Effector CD8-positive, alpha-beta T cell (primary cell): ENCODE measurements at places on chromosomes 6 and 20.
A peak's percentile ranks its signal among the peaks of the same experiment; 100 is the strongest.

DNA sequence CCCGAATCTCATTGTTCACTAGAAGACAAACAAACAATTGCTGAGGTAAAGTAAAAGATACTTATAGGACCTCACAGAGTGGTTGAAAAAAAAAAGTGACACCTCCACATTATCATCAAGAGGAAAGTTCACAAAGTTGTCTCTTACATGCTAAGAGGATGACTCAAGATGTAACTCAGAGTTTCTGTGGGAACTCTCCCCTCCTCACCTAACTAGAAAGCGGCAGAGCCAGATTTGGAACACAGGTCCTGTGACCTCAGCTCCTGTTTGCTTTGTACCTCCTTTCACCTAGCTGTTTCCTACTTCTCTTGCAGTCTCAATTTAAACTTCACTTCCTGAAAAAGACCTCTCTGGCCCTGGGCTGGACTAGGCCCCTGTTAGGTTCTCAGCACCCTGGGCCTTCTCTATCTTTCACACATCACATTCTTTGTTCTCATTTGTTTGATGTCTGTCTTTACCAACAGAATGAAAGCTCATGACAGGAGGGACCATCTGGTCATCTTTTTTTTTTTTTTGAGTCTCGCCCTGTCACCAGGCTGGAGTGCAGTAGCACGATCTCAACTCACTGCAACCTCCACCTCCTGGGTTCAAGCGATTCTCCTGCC lies 60.8 kb downstream of the CD24 start:
- no peak for DNase-seq

- no peak for DNase-seq
Observed at GRCh38 chr20:37885593-37886503, 17.1 kb upstream of the VSTM2L start.

GRCh38 chr6:2730353-2731107 lies 20.2 kb downstream of the MYLK4 start:
- DNase-seq: no peak

DNA sequence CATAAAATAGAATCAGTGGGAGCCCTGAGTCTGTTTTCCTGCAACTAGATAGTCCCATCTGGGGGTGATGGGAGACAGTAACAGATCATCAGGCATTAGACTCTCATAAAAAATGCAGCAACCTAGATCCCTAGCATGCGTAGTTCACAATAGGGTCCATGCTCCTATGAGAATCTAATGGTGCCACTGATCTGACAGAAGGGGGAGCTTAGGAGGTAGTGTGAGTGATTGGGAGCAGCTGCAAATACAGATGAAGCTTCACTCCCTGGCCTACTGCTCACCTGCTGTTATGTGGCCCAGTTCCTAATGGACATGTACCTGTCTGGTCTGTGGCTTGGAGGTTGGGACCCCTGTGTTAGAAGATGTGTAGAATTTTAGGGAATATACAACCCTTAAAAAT lies 904.5 kb upstream of the EPHA7 start:
- DNase-seq: no peak

- DNase-seq: no peak
Observed at GRCh38 chr20:35823937-35824336, 52.1 kb downstream of the PHF20 start.

- no peak for DNase-seq
Observed at GRCh38 chr6:124958149-124958548, 4.1 kb upstream of the RNF217 start.

DNA sequence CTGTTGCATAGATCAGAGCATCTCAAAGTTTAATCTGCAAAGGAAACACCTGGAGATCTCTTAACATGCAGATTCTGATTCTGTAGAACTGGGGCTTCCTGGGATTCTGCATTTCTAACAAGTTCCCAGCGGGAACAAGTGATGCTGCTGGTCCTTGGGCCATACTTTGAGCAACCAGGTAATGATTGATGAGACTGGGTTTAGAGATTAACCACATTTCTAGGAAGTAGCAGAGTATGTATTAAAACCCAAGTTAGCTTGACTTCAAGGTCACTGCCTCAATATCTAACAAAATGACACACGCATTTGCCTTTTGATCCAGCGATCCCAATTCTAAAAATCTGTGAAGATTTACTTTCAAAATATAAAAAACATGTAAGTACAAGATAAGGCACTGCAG lies 83.0 kb upstream of the DTNBP1 start:
- no peak for DNase-seq

GRCh38 chr6:83430611-83431544 lies at the start of gene ME1:
TSS of gene ME1 (minus strand) at chr6:83431051. CDS start at chr6:83430954, 97 bp downstream.
- no peak for DNase-seq

DNA sequence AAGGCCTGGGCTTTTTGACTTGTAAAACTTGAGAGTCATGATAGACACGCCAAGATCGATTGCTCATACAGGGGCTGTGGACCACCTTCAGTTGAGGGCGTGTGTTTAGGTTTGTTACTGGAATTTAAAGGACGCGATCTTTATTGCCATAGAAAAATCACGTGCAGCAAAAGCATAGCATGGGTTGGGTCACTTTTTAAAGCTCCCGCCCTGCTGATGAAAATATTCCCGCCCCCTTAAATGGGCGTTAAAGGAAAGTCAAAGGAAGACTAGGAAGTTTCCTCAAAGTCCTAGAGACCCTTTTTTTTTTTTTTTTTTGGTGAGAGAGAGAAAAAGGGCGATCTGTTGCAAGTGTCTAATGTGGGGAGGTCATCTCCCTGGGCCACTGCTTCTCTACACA lies 23.1 kb downstream of the TFAP2A start:
- no peak for DNase-seq

DNA sequence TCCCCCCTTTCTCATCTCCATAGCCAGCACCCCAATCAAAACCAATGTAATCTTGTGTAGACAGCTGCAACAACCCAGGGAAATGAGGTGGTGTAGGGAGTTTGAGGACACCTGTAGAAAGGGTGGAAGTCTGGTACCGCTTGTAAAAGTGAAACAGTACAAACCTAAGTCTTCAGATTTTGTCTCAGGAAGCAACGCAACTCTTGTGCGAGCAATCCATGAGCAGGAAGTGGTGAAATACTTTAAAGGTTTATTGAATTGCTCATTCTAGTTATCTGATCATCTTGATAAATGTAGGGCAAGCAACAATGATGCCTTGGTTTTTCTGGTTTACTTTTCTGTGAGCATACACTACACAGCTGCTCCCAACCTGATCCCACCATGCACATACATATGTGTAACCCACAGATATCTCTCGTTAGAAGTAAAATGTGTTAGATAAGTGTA lies 71.1 kb upstream of the THEMIS start:
- DNase-seq: peak; percentile 16

GRCh38 chr6:26576929-26577719 lies 19.6 kb upstream of the ABT1 start:
- DNase-seq: peak; percentile 25

DNA sequence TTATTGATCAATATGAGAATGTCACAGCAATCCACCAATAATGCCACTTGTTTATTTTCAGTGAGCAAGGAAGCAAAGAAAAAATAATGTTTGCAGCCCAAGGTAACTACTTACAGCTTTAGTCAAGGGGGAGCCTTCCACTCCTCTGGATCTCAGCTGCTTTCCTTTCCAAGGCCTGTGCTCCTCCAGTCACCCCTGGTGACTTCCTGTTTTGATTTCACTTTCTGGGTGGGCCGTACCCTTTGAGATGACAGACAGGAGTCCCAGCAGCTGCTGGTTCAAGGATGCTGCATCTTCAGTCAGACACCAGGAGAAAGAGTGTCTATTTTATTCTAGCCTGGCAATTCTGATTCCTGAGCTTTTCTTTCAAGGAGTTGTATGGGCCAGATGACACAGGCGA lies 5.6 kb upstream of the VNN2 start:
- DNase-seq: peak; percentile 18

DNA sequence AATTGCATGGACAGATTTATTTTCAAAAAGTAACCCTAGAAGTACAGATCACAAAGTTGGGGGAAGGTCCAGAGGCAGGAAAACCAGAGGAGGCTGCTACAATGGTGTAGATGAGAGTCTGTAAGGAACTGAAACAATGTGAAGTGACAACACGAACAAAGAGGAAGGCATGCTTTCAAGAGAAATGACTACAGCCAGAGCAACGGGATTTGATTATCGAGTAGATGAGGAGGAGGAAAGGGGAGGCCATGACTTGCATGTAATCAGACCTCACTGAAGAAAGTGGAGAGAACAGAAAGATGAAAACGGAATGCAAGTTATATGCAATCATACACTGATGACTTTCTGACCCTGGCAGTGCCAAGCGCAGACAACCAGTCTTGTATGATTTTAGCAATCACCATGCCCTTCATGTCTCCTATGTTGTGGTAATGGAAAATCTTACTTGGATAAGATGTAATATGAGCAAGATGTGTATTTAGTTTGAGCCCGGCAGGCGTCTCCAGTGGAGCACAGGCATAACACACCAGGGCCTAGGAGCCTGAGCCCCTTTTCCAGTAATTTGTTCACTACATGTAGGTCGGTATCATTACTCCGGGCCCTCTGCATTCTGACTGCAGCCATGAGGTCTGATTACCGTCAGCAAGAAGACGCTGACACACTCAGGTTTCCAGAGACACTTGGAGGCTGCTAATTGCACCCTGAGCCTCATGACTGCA lies 34.0 kb upstream of the FAM83C start:
- no peak for DNase-seq

DNA sequence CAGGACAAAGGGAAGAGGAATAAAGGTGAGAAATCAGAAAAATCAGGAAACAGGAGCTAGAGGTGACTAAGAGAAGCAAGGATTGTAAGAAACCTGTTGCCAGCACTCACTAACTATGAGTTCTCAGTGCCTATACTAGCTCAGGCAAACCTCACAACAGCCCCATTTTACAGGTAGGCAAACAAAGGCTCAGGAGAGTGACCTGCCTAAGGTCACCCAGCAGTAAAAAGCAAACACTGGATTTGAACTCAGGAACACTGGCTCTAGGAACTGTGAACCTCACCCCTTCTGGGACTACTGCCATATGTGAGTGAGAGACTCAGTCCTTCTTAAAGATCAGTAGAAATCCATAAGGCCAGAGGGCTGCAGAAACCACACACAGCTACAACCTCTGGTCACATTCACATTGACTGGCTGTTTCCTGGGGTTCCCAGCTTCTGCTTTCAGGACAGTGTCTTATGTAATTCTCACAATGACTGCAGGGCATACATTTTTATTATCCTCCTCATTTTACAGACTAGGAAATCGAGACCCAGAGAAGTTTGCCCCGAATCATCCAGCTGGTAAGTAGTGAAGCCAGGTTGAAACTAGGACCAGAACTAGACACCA lies 80.7 kb upstream of the MAFB start:
- no peak for DNase-seq

- no peak for DNase-seq
Observed at GRCh38 chr6:53461696-53462095, 83.2 kb downstream of the GCLC start.

- DNase-seq: no peak
Observed at GRCh38 chr6:50699051-50699775, 14.1 kb upstream of the TFAP2D start.

DNA sequence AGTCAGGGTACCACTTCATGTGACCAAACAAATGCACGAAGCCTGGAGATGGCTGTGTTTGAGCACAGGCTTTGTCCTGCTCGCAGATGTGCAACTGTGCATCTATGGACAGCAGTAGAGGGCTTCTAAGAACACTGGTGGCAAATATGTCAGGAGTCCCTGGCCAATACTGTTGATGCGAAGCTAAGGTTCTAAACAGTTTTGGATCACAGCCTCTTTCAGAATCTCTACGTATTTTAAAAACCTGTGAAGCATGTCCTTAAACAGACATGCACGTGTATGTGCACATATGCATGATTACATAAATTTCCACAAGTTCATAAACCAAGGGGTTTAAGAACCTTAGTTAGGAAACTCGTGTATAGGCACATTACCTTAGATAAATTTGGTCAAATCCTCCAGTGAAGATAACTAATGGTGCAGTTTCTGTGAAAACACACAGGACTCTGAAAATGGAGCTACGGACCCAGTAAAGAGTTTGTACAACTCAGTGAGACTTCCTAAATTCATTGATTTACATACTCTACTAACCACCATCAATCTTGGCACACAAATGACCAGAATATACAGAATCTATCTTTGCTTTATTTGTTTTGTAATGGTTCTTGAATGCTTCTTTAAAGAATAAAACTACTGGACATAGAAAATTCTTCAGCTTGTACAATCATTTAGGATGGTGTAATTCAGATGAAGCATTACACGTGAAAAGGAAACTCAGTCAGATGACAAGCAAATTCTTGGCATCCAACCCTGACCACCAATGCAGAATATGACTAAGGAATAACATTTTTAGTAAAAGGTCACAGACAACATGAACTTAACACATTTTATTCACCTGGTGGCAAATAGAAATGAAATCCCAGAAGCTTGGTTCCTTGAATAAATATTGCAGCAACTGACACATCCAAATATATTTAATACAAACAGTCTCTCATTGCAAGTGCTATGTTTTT lies 27.4 kb downstream of the KCNQ5 start:
- no peak for DNase-seq

DNA sequence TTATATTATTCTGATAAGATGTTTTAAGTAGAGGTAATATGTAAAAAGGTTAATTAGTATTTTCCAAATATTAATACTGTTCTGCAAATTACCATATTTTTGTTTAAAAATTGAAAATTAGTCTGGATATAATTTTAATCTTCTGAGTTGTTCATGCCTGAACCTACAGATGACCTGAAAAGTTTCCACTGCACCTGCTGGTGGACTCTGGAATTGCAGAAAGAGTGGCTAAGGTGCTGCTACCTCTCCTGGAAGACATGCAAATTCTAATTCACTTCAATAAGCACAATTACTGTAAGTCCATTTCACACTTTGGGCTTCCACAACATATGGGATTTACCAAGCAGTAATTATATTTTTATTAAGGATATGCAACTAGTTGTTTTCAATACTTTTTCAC lies 77.7 kb upstream of the OLIG3 start:
- peak; percentile 18 for DNase-seq

GRCh38 chr6:149235130-149235561 lies 82.4 kb upstream of the TAB2 start:
- no peak for DNase-seq
